ENCODE measurements at places on chromosomes 12 and 14.
A peak's percentile ranks its signal among the peaks of the same experiment; 100 is the strongest.

GRCh38 chr12:21675641-21676040 lies 18.0 kb upstream of the LDHB start:
- DNase-seq = no peak

DNA sequence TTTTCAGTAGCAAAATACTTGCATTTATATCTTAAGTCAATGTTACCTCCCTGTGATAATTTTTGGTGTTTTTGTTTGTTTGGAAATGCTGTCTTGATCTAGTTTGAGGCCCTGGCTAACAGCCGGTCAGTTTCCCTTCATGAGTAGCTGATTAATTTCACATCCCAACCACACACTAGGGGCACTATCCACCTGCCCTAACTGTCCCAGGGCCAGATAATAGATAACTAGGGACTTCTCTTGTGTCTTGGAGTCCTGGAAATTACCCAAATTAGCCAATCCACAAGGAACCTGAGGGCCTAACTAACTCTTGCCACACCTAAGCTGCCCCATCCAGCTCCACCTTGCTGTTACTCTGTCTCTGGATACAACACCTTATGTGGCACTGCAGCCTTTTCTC lies 399.9 kb downstream of the FOXG1 start:
- no peak for DNase-seq

DNA sequence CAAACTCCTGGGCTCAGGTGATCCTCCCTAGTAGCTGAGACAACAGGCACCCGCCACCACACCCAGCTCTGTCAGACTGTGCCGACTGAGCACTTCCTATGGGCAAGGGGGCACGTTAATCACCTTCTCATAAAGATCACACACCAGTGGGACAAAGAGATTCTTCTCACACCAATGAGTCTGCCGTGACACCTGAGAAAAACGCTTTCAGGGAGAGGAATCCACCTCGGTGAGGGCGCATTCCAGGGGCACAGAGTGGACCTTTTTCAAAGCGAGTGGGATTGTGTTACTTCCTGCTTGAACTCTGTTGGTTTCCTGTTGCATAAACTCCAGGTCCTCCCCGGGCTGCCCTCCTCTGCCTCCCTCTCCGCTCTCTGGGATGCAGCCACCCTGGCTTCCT lies 17.5 kb upstream of the SCARB1 start:
- DNase-seq = no peak

- DNase-seq = no peak
Observed at GRCh38 chr14:31360919-31361662, 59.3 kb downstream of the HEATR5A start.

DNA sequence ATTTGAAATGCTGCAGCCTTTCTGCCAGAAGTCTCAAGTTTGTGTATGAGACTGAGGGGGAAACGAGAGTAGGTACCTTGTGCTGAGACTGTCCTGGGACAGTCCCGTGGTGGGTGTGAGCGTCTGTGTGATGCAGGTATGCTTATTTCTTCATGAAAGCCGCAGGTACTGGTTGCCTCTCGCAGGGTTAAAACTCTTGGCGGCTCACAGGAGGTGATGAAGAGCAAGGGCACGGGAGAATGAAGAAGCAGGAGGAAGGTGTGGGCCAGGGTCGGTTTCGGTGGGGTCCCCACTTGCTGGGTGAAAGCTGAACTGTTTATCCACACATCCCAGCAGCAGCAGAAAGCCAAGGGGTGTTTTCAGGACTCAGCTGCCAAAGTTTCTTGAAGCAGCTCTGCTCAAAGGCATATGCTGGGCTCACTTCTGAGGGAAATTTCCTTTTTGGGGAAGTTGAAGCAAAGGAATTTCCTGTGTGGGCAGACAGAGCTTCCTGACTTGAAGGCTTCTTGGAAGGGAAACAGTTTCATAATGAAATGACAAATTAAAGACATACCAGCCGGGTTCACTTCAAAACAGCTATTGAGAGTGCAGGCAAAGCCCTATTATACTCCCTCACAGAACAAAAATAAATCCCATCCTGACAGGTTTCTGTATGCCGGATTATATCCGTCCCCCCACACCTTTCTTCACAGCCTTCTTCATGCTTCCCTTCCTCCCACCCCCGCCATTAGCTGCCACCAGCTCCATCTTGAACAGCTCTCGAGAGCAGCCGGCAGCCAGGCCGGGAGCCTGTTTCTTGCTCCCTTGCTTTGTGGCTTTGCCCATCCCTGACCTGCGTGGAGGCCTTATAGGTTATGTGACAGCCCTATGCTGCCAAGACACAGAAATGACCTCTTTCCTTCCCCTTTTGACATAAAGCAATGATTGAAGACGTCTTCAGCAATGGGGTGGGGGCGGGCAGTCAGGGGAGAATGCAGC lies 116.6 kb downstream of the ETV6 start:
- no peak for DNase-seq

DNA sequence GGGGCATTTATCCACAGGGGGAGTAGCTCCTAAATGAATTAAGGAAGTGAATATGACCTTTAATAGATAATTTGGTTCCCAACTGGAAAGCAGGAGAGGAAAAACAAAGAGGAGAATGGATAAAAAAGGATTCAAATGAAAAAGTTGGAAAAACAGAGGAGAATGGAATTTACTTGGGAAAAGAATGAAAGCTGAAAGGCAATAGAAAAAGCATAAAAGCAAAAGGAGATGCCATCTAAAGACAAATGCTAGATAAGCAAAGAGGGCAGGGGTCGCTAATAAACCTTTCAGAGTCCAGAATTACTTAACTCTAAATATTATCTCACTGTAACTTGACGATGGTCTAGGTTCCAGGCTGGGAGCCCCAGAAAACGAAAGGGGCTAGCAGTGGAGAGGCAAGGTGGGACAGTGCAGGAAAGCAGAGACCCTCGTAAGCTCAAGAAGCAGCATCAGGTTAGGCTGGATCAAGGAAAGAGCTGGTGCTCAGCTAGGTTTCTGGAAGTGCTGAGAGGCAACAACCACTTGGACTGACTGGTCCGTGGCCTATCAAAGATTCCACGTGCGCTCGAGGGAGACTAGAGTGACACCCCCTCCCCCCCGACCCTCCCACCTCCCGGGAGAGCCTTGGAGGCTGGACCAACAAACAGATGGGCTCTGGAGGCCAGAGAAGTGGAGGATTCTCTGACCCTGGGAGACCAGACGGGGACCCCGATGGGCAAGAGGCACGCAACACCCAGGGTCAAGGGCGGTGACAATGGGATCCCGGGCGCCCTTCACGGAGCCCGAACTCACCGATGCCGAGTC lies 1.2 kb downstream of the SLC2A13 start:
- DNase-seq = peak; percentile 29

- DNase-seq = no peak
Observed at GRCh38 chr14:66859063-66859671, 330.1 kb upstream of the GARIN2 start.

- no peak for DNase-seq
Observed at GRCh38 chr12:109130297-109131153, 14.1 kb downstream of the ACACB start.

DNA sequence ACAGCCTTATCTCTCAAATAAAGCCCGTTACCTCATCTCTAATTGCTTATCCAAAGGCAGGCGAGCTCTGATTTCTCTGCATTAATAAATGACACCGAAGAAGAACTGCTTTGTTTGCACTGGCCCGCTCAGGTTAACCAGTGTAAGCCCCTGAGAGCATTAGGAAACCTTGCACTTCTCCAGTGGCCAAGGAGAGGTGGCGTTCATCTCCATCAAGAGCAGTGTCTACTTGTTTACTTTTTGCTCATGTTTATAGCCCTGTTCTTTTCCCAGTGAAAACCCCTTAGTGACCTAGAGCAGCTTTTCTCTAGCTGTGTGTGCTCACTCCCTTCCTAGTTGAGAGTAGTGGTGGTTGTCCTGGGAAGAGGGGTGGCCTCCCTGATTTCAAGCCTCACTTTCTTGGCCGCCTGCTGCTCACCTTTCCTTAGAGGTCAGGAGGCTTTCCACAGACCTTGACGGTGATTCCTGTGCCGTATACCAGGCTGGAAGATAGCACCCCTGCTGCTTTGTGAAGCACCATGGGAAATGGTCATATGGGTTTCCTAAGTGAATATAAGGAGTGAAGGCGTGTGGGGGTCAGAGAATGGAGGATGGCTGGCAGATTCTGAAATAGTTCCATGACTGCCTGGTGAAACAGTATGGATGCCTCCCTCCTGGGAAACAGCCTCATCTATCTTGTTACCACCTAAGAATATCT lies 16.6 kb downstream of the FBXW8 start:
- DNase-seq = no peak

- DNase-seq = no peak
Observed at GRCh38 chr14:73273799-73274198, 36.5 kb downstream of the PAPLN start.

GRCh38 chr14:64788706-64789105 lies 84.5 kb downstream of the PLEKHG3 start:
- no peak for DNase-seq

- DNase-seq = no peak
Observed at GRCh38 chr12:54019091-54019811, 9.0 kb upstream of the HOXC6 start.

- no peak for DNase-seq
Observed at GRCh38 chr12:25421651-25422167, 131.4 kb downstream of the LMNTD1 start.

GRCh38 chr14:98593361-98593761 lies 678.6 kb downstream of the BCL11B start:
- no peak for DNase-seq

- peak; percentile 16 for DNase-seq
Observed at GRCh38 chr14:78595797-78596196, 425.6 kb downstream of the NRXN3 start.

Measured in NCI-H146 (cell line).